Pericardium fibroblast (primary cell): ENCODE measurements at places on chromosomes 2 and 18. TPM values are rescaled to one million over a fixed set of nuclear protein-coding genes. Genes with fewer than 3 reads are reported as not detected.

The SP110 gene
- 7.6 and 12.9 TPM in 2 replicates for total RNA-seq

The CD28 gene
- total RNA-seq: 0.12 TPM in 1 of 2 replicates, not detected in the other

The ZNF521 gene
- 13.5 and 20.2 TPM in 2 replicates for total RNA-seq

The QPCT gene
- total RNA-seq: 2.8 and 9.0 TPM in 2 replicates

The IL1A gene
- total RNA-seq: under 0.01 TPM in 1 of 2 replicates, not detected in the other

The KCNS3 gene
- 1.2 TPM in 1 of 2 replicates, not detected in the other for total RNA-seq

The CHRND gene
- total RNA-seq: 0.26 TPM in 1 of 2 replicates, not detected in the other

The RNF181 gene
- total RNA-seq: 157 and 188 TPM in 2 replicates

The SERPINB8 gene
- 3.3 and 4.3 TPM in 2 replicates for total RNA-seq

The MEP1B gene
- not detected in 2 replicates for total RNA-seq

The IL37 gene
- total RNA-seq: not detected in 2 replicates

The ABCG5 gene
- total RNA-seq: 0.17 TPM in 1 of 2 replicates, not detected in the other

The MGAT5 gene
- 19.6 and 31.2 TPM in 2 replicates for total RNA-seq

The CYTIP gene
- not detected in 2 replicates for total RNA-seq

The TFPI gene
- total RNA-seq: 86.5 and 201 TPM in 2 replicates

The OSBPL6 gene
- total RNA-seq: 5.7 and 7.7 TPM in 2 replicates

The POTEC gene
- not detected in 2 replicates for total RNA-seq

The ATP8B1 gene
- total RNA-seq: 4.2 and 4.8 TPM in 2 replicates

The SLC9A4 gene
- not detected in 2 replicates for total RNA-seq

The SP140L gene
- 6.5 and 10.6 TPM in 2 replicates for total RNA-seq

The POTEE gene
- total RNA-seq: not detected in 2 replicates

The POTEJ gene
- total RNA-seq: not detected in 2 replicates

The MARCHF4 gene
- 0.94 and 7.8 TPM in 2 replicates for total RNA-seq

The TBR1 gene
- not detected in 2 replicates for total RNA-seq

The SAG gene
- not detected in 2 replicates for total RNA-seq

The PDE1A gene
- 20.9 and 90.7 TPM in 2 replicates for total RNA-seq

The PID1 gene
- total RNA-seq: 7.4 and 8.4 TPM in 2 replicates

The PSD4 gene
- total RNA-seq: 0.58 and 0.85 TPM in 2 replicates

The SCYGR4 gene
- not detected in 2 replicates for total RNA-seq

The REG3A gene
- total RNA-seq: not detected in 2 replicates

The IL18R1 gene
- total RNA-seq: 7.5 and 8.9 TPM in 2 replicates

The UNC50 gene
- 42.7 and 50.7 TPM in 2 replicates for total RNA-seq

The CFAP53 gene
- total RNA-seq: under 0.01 TPM in 1 of 2 replicates, not detected in the other

The CPO gene
- total RNA-seq: not detected in 2 replicates

The RPRM gene
- total RNA-seq: 1.2 TPM in 1 of 2 replicates, not detected in the other

The IL18RAP gene
- 0.23 TPM in 1 of 2 replicates, not detected in the other for total RNA-seq

The KIF1A gene
- total RNA-seq: under 0.01 TPM in 1 of 2 replicates, not detected in the other

The SP9 gene
- not detected in 2 replicates for total RNA-seq

The IL1F10 gene
- not detected in 2 replicates for total RNA-seq

The MYO3B gene
- not detected in 2 replicates for total RNA-seq

The FOXD4L1 gene
- not detected in 2 replicates for total RNA-seq

The ABHD1 gene
- not detected in 2 replicates for total RNA-seq

The PUS10 gene
- total RNA-seq: 2.7 and 3.0 TPM in 2 replicates

The ACMSD gene
- total RNA-seq: not detected in 2 replicates

The GPBAR1 gene
- 0.47 TPM in 1 of 2 replicates, not detected in the other for total RNA-seq

The NPC1 gene
- 18.6 and 31.6 TPM in 2 replicates for total RNA-seq

The ASXL3 gene
- total RNA-seq: under 0.01 and 0.34 TPM in 2 replicates

The LRATD1 gene
- total RNA-seq: 0.77 TPM in 1 of 2 replicates, not detected in the other

The ABCB11 gene
- 1.2 TPM in 1 of 2 replicates, not detected in the other for total RNA-seq
